ENCODE measurements at places on chromosomes 2 and 18.

DNA sequence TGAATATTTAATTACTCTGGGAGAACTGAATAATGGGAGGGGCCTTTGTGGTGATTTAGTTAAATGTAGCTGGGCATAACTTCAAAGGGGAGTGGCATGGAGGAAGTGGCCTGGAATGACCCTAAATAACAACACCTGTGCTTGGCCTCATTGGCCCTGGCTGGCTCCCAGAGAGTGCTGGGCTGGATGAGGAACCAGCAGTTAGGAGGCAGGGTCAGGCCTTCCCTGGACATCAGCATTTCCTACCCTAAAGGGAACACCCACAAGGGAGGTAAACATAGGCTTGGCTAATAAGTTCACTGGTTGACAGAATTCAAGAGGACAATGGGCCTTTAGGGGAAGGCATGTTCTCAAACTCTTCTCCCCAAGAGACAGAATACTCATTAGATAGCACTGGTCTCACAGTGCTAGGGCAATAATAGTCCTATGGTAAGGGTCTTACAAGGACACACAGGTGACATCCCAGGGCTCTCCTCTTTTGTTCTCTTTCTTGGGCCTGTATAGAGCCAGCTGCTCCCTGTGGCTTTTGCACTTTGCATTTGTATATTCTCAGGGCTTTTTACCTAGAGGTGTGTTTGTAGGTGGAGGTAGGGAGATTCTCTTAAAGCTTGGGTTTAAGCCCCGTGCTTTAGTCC, 106.8 kb downstream of the ZNF519 start:
- DNase-seq, result no peak

GRCh38 chr2:181764095-181764963, 84.0 kb upstream of the NEUROD1 start:
- no peak for DNase-seq

GRCh38 chr2:41932241-41933045, 115.4 kb upstream of the PKDCC start:
- DNase-seq, result no peak

DNA sequence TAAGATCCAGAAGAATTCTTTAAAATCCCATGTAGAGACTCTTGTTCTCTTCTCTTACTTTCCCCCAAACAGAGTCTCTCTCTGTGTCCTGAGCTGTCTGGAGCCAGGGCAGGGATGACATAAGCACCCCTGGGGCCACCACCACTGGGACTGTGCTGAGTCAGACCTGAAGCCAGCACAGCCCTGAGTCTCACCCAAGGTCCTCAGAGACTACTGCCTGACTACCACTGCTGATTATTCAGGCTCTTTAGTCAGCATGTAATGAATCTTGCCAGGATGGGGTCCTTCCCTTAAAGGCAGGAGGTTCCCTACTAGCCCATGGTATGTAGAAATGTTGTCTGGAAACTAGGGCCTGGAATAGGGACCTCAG, 34.9 kb upstream of the DYNC1I2 start:
- DNase-seq, result no peak

DNA sequence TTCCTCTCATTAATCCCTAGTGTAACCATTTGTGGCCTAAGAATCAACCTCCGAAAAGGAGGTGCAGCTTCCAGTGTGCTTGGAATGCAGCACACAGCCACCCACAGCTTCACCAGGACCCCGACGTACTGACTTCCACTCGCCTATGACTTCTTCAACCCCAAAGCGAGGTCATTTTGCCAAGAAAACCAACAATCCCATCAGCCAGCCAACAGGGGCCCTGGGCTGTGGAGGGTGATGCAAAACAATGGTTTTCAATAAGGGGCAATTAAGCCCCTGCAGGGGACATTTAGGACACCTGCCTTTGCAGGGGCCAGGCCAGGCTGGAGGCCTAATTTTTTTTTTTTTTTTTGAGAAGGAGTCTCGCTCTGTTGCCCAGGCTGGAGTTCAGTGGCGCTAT, 158.1 kb upstream of the SKOR2 start:
- DNase-seq, result no peak

DNA sequence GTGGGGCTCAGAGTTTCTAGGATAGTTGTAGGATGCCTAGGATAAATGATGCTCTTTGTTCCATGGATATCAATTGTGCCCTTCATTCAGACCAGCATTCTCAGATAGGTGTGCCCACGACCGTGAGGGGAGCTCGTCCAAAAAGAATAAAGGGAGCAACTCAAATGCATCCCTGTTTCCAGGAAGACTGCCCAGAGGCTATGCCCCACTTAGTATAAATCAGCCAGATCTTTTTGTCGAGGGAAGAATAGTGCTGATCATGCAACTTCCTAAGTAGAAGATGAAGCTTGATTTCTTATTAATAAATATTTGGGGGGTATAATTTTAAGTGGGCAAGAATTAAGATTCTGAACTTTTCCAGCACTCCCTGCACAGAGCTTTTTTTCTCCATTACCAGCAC, 450.2 kb downstream of the ARHGAP15 start:
- no peak for DNase-seq

GRCh38 chr2:21559351-21559750, 435.6 kb downstream of the TDRD15 start:
- no peak for DNase-seq

DNA sequence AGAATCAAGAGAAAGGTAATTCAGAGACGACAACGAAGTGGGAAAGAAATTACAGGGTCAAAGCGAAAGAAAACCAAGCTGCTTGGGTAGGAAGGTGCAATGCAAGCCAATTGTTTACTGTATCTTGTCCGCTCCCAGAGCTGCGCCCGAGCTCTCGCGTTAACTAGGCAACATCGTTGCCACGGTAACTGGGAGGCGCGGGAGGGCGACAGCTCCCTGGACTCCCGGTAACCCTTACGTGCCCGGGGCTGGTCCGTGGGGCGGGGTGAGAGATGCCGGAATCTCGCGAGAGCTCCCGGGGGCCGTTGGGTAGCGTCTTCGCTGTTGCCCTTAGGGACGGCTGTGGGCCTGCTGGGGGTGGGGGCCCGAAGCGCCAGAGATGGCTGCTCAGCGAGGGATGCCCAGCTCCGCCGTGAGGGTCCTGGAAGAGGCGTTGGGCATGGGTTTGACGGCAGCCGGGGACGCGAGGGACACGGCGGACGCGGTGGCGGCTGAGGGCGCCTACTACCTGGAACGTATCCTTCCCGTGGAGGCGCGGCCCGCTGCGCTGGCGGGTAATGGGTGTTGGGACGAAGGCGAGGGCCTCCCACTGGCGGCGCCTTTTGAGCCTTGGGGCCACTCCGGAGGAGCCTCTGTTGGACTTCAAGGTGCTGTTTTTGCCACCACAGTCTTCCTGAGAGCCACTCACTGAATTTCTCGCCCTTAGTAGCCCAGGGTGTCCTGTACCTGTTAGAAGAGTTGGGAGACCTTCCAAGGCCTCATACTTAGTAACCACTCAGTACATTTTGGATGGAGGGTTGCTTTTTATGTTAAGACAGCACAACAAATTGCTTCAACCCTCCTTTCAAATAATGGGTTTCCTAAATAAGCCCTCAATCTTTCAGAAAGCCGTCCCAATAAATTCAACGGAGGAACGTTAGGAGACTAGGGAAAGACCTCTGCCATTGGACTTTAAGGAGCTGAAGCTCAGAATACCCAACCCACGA, at the start of gene SPAG16:
Gene SPAG16 (plus strand): TSS at position 360 of the 986 bp plus-strand sequence.
- DNase-seq, result peak; percentile 91

GRCh38 chr18:36335476-36336279, 38.2 kb downstream of the FHOD3 start:
- DNase-seq, result no peak

GRCh38 chr2:219731173-219731572, 103.7 kb downstream of the SLC4A3 start:
- DNase-seq, result no peak

GRCh38 chr2:132651115-132652045, 18.6 kb downstream of the LYPD1 start:
- no peak for DNase-seq

- no peak for DNase-seq
Measured at GRCh38 chr2:230868947-230869913, 4.5 kb downstream of the ITM2C start.

DNA sequence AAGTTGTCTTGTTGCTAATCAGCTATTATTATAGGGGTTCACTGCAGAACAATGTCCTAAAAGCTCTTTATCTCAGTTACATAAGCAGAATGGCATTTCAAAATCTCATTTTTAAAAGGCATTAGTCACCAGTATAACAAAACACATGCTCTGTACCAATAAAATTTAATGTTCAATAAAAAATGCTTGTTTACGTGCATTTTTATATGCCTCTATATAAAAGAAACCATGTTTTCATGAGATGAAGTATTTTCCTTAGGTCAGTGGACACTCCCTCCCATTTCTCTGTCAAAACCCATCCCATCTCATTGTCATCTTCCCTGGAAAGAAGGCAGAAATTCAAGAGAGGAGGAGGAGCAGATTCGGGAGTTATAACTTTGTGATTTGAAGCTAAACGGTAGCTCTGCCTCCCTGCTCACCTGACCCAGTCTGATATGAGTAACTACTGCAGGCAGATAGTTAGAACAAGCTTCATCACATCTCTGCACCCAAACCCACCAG, 231.9 kb upstream of the SIX2 start:
- DNase-seq, result no peak

GRCh38 chr18:74412116-74412880, 44.8 kb downstream of the DIPK1C start:
- DNase-seq, result no peak

GRCh38 chr18:79932907-79933306, 18.5 kb downstream of the SLC66A2 start:
- DNase-seq, result no peak

DNA sequence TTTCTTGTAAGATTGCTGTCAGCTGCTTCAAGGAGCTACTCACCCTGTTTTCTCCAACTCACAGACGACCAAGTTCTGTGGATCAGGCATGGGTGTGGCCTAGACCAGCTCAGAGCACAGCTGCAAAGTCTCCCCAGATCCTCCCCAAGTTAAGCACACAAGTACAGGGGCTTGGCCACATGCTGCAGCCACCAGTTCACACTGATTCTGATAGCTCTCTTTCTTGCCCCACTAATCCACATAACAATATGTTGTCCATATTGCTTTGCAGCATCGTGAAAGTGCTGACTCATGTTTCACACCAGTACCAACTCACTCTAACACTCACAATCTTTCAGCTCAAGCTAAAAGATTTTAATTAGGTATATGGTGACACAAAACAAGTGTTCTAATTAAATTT, 437.0 kb downstream of the PARD3B start:
- DNase-seq, result no peak

GRCh38 chr2:223123855-223124610, 72.0 kb downstream of the KCNE4 start:
- DNase-seq, result no peak
